ENCODE measurements at places on chromosomes 16 and 17.

DNA sequence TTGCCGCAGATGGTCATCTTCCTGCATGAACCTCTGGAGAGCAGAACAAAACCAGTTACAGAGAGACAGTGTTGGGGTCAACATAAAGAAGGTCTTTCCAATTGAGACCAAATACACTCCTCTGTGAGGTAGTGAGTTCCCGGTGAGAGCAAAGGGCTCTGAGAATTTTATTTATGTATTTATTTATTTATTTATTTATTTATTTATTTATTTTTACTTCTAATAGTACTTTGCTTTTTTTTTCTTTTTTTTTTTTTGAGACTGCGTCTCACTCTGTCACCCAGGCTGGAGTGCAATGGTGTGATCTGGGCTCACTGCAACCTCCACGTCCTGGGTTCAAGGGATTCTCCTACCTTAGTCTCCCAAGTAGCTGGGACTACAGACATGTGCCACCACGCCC lies 12.1 kb upstream of the COTL1 start:
- no peak for DNase-seq

DNA sequence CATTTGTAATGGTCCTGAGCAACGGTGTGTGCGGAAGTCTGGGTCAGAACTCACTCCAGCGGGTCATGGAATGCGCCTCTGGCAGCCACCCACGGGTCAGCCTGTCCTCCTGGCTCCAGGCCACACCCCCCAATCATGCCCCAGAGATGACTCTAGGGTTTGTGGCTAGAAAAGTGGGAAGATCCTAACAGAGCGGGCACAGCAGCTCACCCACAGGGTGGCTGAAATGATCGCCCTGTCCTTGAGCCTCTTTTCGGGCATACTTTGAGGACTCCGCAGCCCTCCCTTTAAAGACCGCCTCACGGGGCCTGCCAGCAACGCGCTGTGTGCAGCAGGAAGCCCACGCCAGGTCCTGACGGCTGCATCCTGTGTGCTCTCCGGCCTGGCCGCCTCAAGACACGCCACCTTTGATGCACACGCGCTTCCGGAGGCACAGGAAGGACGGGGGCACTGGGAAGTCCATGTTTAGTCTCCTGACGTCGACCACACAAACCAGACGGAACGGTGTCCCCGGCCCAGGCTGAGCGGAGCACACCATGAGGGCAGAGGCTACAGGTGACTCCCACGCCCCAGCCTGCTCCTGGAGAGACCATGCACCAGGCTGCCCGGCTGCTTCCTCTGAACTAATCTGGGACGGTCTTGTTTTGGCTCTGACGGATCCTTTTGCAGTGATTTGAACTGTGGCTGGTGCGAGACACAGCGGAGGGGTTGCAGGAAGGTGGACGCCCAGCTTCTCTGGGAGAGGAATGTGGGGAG lies 92.9 kb downstream of the TBC1D16 start:
- DNase-seq = peak; percentile 91

DNA sequence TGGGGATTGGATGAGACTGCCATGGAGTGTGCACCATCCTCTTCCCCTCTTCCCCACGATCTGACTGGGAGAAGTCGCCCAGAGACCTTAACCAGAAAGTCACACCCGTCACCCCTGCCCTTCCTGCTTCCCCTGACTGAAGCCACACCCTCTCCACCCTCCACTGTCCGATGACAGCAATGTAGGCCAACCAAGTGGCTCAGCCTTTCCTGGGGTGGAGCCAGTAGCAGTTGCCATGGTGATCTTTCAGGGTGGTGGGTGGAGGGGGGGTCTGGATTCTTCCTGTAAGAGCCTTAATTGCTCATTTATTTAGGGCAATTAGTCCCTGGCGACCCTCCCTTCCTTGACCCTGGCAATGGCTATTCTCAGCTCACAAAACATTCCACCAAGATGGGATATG lies 37.5 kb upstream of the PHB1 start:
- no peak for DNase-seq

GRCh38 chr17:67452681-67453554 lies 75.8 kb downstream of the PITPNC1 start:
- no peak for DNase-seq

DNA sequence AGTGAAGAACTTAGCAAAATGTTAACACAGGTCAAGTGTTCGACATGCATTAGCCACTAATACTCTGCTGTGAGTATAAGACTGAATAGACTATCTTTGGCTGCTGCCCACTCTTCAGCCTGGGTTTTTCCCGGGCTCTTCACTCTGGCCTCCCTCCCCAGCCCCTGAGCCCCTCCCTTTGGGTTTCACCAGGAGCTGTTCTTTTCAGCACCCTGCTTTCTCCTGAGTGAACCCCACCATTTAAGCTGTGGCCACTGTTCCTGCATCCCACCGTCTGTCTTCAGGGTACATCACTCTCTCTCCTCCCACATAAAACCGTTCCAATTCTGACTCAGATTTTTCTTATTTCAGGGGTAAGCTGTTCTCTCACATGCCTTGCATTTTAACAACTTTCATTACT lies 92.0 kb upstream of the ASIC2 start:
- DNase-seq = no peak

GRCh38 chr16:75011634-75012307 lies 12.9 kb downstream of the ZNRF1 start:
- peak; percentile 90 for DNase-seq

DNA sequence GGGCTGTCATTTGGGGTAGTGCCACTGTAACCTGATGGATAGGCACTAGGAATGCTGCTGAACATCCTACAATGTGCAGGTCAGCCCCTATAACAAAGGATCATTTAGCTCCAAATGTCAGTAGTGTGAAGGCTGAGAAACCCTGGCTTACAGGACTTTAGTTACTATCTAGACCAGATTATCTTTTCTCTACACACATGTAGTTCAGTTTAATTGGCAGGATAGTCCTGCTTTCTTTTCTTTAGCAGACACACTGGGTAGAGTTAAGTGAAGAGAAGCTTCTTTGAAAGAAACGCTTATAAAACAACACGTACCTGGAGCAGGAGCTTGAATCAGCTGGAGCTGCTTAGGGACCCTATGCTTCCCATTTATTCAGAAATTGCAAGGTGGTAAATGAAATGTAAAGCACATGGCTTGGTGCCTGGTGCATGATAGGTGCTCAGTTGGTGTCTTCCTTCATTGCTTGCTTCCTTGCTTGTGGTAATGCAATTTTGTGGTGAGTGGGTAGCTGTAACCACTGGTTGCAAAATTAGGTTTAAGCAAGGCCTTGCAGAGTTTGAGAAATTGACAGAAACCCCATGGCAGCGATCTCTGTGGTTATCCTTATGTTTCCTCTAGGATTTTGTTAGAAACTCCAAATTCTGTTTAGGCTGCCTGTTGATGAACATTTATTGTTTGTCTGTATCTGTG lies 9.4 kb downstream of the METTL9 start:
- no peak for DNase-seq

DNA sequence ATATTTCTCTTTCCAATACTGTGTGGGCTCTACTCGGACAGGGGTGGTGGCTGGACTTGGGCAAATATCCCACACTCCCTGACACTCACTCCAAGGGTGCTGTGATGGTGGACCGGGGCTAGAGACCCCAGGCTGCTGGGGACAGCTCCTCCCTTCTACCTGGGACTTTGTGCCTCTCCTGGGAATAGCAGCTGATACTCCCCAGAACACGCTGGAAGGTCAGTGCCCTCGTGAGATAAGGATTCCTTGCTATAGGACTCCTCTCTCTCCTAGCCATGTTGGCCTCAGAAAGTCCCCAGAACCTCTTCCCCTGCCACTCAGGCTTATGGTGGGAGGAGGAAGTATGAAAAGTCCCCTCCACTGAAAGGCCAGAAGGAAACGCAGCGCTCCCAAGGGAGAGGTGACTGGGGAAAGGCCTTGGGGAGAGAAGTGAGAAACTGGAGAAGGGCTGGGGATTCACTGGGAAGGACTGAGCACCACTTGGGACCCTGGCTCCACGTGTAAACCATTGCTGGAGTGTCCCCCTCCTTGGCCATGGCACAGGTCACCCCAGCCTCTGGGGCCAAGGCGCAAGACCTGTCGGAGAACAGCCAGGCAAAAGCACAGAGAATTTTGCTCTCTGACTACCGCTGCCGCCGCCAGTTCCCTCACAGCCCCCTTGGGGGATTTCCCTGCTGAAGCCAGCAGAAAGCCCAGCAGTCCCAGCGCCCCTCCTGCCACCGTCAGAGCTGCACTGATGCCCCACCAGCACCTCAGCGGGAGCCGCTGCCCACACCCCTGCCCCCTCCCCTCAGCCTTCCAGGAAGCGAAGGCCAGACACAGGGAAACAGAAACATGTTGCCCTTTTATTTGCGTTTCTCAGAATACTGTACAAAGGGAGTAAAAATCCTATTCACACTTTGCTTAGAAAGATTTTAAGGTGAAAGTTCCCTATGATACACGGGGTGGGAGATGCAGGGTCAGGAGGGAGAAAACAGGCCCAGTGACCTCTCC lies 2.1 kb upstream of the GSDMB start:
- DNase-seq = no peak

- DNase-seq = no peak
Observed at GRCh38 chr16:54954220-54954619, 23.6 kb downstream of the IRX5 start.

- no peak for DNase-seq
Observed at GRCh38 chr16:58501242-58502131, 1.5 kb downstream of the NDRG4 start.

DNA sequence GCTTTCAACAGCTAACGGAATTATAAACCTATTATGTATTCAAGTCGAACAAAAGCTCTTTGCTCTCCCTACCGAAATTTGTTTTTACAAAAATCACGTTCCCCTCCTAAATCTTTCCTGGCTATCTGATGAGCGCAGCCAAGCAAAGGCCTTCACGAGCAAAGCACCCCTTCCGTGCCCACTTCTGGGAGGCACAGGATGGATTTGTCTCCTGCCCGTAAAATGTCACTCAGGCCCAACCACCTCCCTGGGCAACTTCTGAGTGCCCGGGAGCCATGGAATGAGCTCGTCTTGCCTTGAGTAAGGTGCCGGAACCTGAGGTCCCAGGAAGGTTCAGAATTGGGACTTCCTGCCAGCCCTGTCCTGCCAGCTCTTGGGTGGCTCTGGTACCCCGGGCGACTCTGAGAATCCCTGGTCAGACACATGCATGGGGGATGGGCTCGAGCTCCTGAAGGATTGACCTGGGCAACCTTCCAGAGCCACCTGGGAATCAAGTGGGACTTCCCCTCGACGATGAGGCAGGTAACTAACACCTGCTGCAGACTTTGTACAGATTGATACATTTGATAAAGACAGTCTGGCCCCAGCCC lies 19.8 kb downstream of the SLC7A5 start:
- DNase-seq = no peak

GRCh38 chr16:1535391-1536291 lies 2.2 kb downstream of the TMEM204 start:
- peak; percentile 33 for DNase-seq

GRCh38 chr17:18259621-18260331 lies 686 bp upstream of the MIEF2 start:
- no peak for DNase-seq

GRCh38 chr16:10562361-10562899 lies 18.0 kb downstream of the EMP2 start:
- DNase-seq = no peak

- no peak for DNase-seq
Observed at GRCh38 chr16:7834771-7835431, 502.3 kb downstream of the RBFOX1 start.

- DNase-seq = no peak
Observed at GRCh38 chr17:73157521-73157890, 7.3 kb upstream of the SSTR2 start.

DNA sequence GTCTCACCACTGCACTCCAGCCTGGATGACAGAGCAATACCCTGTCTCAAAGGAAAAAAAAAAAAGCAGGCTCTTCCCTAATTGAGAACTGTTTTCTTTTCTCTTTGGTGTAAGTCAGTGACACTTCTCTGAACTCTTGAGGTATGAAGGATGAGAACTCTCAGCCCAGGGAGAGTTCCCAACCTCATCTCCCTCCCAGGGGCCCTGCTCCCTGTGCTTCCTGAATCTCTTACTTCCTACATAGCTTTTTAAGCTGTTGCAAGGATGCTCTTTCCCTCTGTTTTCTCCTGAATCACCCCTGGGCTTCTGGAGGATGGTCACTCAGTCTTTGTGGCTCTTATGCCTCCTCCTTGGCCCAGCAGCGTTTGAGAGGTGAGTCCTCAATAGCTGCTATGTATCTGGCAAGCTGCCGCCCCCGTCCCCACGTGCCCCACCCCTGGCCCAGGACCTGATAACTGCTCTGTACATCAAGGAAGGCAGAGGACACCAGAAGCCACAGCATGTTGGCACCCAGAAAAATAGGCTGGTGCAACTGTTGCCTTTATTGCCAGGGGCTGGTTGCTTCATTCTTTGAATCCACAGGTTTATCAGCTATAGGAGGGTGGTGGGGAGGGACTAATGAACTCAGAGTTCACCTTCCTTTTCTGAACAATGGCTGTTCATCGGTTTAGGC lies 24.0 kb downstream of the IGF2BP1 start:
- no peak for DNase-seq

DNA sequence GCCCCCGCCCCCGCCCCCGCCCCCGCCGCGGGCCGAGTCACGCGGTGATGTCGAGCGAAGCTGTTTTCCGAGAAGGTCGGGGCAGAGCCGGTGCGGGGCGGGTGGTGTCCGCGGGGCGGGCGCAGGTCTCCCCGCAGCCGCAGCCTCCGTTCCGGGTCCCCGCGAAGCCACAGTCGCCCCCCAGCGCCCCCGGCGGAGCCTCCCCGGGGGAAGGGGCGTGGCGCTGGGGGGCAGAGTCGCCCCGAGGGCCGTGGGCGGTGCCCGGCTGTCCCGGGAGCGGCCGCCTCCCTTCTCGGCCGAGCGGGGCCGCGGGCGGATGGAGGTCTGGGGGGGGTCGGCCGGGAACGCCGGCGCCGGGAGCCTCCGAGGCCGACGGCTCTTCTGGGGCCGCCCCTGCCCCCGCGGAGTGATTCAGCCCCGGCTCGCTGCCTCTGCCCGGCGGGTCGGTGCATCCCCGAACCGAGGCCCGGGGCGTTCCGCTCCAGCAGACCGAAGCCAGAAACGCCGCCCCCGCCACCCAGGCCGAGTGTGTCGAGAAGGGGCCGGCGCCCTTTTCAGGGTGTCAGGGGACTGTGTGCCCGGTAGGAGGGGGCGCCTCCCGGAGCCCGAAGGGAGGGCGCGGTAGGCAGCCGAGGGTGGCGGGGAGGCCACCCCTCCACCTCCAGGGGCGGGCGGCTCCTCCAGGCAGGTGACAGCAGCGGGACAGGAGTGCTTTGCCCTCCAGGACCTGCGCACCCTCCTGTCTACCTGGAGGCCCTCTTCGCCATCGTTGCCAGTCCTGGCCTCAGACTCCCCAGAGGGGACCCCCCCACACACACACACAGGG lies 1.7 kb downstream of the METRNL start:
- no peak for DNase-seq

- peak; percentile 89 for DNase-seq
Observed at GRCh38 chr16:22297871-22298733, 893 bp downstream of the POLR3E start.

GRCh38 chr17:68403122-68403521 lies 54.2 kb downstream of the WIPI1 start:
- DNase-seq = no peak
